ENCODE measurements at places on chromosomes 13 and 19.

DNA sequence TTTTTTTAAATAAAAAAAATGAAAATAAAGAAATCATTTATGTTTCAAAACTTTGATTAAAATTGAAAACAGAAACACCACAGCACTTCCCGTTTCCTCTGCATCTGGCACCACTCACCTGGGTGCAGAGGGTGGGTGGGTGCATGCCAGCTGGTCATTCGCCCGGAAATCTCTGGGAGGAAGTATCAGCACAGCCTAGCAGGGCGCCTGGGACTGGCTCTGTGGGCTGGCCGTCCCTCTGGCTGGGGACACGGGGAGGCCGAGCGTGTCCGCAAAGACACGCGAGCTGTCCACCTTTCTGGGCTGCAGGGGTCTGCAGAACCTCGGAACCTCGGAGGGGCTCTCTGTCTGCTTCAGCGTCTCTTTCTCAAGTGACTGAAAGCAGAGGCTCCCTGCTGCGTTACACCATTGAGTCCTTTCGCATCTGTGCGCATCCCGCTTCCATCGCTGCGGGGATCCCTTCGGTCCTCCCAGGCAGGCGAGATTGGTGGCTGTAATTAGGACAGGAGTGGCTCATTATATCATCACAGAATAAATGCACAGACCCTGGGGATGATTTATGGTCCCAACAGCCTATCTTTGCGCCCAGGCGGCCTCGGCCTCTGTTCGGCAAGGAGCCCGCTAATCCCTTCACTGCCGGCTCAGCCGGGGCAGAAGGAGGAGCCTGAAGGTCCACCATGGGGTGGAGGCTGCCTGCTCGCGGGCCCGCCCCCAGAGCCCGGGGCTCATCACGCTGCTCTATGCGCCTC is 17.2 kb downstream of the CRTC1 start:
- peak; percentile 76 for DNase-seq

- DNase-seq: no peak
Observed at GRCh38 chr13:38850868-38851626, 139.6 kb downstream of the STOML3 start.

- no peak for DNase-seq
Observed at GRCh38 chr19:34148658-34149185, 23.6 kb upstream of the LSM14A start.

GRCh38 chr13:86446311-86446710 is 647.1 kb upstream of the SLITRK6 start:
- DNase-seq: no peak

- DNase-seq: no peak
Observed at GRCh38 chr13:22198001-22198400, 527.1 kb downstream of the FGF9 start.

DNA sequence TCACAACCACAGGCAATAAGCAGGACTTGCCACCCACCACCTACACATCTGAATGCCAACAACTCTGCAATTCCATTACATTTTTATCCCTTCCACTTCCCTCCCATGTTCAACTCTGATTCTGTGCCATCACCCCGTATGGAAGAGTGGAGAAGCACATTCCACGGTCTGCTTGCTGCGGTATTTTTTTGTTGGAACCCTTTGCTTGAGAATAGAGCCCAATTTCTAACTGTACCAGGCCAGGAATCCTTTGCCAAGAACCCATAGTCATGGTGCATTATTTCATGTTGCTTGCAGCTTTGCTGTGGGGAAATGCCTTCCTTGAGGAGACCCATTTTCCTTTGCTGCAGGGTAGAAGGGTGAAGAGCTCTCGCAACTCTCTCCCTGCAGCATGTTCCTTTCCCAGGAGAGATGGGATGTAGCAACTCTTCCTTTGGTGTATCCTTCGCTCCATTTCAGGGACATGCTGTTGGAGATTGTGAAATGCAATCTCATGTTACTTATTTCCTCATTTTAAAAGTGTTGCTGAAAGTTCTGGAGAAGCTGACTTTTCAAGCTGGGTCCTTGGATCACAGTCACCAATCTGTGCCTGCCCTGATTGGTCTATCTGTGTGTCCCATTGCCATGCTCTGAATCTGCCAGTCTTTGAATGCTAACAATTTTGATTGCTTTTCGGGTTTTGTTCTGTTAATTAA is 69.8 kb upstream of the STARD13 start:
- peak; percentile 76 for DNase-seq

All from MV-4-11 (cell line).